ENCODE measurements at places on chromosomes 2 and 18.

DNA sequence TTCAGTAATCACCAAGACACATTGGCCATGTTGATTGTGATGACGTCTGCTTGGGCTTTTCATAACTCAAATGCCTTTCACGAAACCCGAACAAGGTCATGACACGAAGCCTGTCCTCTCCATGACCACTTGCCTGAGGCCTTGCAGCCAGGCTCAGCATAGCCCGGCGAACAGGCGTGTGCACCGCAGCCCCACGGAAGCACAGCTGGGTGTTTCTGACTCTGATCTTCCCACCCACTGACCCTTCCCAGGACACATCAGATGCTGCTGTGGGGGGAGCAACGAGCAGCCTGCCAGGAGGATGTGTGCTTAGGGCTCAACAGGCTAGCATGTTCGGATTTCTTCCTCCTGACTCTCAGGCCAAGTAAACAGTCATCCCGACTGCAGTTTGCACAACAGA lies 369.4 kb upstream of the SALL3 start:
- DNase-seq: no peak

- DNase-seq: no peak
These were observed 347.6 kb downstream of the CYRIA start for GRCh38 chr2:16318051-16318450.

DNA sequence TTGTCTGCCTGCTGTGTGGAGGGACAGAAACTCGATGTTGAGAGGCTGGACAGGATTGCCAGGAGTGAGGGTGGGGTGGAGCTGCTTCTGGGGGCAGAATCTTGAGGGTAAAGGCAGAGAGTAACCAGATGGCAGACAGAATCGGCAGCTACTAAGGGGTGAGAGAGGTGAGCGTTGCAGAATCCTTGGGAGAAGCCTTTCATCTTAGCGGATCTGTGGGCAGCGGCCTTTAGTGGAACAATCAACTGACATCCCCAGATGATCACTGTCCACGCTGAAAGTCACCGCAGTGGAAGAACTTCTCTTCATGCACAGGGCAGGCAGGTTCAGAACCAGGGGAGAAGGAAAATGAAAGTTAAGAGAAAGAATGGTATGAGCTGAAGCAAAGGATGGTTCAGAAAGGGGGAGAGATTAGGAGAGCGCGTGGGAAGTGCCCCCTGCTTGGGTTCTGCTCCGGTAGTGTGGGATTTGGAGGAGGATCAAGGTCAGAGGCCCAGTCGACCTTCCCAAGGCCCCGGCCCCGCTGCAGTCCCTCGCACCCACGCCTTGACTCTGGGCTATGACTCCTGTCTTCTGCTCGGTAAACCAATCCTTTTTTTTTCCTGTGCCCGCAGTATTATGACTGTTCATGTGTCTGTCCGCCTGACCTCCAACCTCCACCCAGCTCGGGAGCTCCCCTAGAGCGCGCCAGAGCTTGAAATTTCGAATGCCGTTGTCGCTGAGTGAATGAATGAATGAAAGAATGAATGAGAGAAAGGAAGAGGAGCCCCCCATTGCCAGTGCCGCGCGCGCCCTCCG lies 584 bp downstream of the BOLA3 start:
- DNase-seq: no peak

DNA sequence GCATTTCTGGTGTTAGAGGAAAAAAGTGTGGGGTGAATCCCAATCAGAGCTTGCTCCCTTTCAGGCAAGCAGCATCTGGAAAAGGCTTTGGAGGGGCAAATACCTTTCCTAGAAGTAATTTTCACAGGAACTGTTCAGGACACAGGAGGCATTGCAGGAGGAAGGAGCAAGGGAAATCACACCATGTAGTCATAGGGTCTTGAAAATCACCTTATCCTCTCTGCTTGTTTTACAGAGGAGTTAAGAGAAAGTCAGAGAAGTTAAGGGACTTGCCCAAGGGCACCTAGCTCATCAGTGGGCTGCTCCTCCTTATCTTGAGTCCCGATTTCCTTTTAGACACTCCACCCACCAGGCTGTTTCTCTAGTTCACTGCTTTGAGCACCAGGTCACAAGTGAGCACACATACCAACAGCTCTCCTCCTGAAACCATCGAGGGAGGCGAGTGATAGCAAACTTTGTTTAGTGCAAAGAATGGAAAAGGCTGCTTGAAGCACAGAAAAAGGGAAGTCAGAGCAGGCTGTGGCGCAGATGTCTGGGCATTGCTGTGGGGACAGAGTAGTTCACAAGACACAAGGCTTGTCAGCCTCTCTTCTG lies 89.2 kb upstream of the CXCR4 start:
- no peak for DNase-seq

DNA sequence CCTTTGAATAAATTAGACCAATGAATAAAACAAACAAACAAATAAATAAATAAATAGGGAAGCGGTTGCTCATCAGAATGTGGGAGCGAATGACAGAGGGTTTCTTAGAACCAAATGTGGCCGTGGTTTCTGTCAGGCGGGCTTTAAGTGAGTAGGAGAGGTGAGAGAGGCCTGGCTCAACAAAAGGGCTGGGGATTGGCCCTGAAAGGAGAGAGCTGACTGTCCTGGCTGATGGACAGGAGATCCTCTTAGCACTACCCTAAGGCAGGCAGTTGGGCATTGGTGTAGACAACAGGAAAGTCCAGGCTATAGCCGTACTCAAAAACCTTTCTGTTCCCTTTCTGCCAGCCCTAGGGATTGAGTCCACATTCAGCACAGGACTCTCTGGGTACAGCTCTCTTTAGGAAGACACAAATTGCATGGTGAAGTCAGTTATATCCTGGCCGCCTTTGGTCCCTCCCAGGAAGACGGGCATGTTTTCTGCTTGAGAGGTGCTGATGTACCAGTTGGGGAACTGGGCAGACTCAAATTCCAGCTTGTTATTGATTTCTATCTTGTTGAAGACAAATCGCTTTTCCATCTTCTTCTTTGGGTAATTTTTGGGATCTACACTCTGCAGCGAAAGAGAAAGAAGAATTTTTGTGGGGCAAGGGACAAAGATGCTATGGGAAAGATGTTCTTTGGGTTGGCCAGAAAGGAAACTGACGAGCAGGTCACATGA lies 6.5 kb downstream of the IL1B start:
- no peak for DNase-seq

- no peak for DNase-seq
These were observed 328.7 kb downstream of the ZNF804A start for GRCh38 chr2:184927040-184927439.

DNA sequence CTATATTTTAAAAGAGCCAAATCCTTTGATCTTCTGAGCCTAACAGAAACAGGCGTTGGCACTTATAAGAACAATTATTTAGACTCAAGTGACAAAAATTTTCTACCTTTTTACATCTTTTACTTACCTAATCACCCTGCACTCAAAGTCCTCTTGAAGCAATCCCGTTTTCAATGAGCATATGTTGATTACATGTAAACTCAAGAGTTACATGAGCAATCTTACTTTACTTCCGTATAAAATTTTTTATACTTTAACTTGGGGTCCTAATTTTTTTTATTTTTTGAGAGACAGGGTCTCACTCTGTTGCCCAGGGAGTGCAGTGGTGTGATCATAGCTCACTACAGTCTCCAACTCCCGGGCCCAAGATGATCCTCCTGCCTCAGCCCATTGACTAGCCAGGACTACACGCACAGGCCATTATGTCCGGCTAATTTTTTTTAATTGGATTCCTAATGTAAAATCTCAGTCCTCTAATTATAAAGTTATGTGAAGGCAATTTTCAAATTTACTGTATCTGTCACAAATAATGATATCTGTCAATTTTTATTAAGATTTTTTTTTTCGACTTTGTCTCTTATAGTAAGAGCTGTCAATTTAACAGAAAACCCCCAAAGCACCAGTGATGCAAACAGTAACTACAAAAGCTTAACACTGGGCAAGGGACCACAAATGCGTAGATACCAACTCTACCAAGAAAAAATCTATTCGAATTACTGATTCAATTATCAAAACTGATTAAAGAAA lies 19.1 kb upstream of the STPG4 start:
- DNase-seq: no peak

DNA sequence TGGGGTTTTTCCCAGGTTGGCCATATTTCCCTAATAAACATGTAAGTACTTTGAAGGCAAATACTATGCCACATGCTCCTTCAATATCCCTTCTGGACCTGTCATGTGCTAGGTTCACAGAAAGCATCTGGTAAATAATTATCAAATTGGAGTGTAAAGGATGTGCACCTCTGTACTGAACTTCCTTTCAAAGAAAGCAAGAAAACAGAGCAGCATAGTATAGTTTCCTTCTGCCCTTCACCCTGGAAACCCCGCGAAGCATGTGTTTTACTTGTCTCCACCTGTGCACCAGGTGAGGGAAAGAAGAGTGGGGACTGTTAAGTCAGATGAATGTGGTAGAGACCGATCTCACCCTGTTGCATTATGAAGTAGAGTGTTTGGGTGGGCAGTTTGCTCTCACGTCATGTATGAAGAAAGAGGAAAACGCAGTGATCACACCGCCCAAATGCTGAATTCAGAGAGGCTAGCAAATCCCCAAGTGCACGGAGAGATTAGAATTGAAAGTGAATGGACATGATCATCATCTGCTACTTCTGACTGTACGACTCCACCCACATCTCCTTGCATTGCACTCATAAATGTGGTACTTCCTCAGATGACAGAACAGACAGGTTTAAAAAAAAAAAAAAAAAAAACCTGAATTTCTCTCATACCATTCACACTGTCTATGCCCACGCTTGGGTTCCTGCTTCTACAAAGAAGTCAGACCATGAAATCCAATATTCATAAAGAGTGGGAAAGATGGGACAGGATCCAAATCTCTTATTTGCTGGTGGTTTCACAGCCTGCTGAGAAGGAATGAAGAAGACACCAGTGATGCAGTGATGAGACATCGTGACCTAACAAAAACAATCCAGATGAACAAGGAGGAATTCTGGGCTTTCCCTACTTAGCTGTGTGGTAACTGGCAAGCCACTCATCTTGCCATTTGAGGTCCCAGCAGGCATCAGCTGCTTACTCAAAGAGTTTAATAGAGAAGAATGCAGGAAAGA lies 448.6 kb downstream of the BCL11A start:
- DNase-seq: no peak

DNA sequence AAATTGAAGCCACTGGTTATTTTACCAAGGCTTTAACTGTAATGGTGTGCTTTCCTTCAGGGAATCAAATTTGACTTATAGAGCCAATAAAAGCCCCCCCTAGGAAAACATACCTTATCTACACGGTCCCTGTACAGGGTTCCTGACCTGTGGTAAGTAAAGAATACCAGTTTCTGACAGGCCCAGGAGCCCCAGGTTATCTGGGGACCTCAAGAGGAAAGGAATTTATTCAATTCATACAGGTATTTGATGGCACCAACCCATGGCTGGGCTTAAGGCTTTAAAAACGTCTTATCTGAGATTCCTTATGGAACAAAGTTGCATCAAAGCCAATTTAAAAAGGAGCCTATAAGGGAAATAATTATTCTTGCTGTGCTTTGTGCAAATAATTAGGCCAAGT lies 7.0 kb upstream of the RPIA start:
- DNase-seq: no peak

DNA sequence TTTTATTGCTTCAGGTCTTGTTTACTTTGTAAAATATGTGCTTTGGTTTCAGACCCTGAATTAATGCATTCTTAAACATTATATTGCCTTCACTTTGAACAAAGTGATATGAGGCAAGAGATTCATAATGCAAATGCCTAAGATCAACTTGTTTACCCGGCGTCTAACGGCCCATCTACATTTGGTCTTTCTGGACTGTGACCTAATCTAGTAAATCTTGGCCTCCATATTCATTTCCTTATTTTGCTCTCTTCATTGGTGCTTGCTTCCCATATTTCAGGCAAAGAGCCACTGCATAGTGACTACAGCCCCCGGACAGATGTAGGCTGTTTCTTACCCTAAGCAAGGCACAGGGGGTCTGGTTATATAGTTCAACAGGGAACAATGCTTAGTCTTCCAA lies 53.0 kb upstream of the SLC39A10 start:
- no peak for DNase-seq

- DNase-seq: no peak
These were observed 7.9 kb downstream of the TMEM198 start for GRCh38 chr2:219551441-219552381.

DNA sequence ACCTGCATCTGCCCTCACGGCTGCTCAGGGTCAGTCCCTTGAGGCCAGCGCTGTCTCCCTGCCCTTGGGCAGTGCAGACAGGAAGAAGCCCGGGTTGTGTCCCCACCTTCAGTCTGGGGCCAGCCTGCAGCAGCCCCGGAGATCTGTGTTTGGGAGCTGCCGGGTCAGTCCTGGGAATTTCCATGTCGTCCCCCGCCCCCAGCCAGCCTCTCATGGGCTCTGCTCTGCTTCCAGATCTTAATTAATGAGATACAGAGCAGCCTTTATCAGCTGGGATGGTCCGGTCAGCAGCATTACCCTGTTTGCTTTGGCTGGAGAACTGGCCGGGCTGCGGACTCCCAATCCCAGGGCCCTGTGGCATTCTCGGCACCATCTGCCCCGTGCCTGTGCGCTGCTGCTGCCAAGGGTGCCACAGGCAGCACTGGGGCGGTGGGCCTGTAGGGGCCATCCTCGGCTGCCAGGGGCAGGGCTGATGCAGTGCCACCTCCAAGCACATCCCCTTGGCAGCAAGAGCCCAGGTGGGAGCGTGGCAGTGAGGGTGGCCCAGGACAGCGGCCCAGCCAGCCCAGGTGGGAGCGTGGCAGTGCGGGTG lies 2.4 kb downstream of the BOK start:
- no peak for DNase-seq

Measured in T-helper 2 cell (primary cell).